Foreskin fibroblast (primary cell): ENCODE measurements at places on chromosomes 2 and 18.
A peak's percentile ranks its signal among the peaks of the same experiment; 100 is the strongest.

- no peak for DNase-seq
Observed at GRCh38 chr2:230144355-230144754, 75.4 kb downstream of the SP110 start.

- DNase-seq: peak; percentile 15
Observed at GRCh38 chr2:26352892-26353291, 6.3 kb upstream of the ADGRF3 start.

- DNase-seq: no peak
Observed at GRCh38 chr18:48637081-48637990, 98.5 kb downstream of the CTIF start.

DNA sequence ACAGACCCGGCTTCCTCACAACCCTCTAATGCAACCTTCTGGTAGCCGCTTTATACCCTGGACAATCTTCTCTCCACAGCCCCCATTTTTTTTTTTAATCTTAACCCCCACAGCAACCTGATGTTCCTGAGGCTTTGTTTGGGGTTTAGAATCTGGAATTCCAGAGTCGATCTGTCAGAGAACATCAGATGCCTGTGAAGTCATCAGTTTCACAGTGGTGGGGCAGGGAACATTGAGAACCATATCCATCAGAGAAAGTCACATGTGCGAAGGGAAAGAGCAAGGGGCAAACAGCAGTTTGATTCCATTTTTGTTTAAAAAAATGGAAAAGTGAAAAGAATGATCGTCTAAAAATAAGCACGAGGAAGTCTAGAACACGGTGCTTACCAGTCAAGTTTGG is 20.6 kb downstream of the NPAS2 start:
- DNase-seq: no peak

- no peak for DNase-seq
Observed at GRCh38 chr2:216606551-216607276, 26.5 kb upstream of the IGFBP2 start.

DNA sequence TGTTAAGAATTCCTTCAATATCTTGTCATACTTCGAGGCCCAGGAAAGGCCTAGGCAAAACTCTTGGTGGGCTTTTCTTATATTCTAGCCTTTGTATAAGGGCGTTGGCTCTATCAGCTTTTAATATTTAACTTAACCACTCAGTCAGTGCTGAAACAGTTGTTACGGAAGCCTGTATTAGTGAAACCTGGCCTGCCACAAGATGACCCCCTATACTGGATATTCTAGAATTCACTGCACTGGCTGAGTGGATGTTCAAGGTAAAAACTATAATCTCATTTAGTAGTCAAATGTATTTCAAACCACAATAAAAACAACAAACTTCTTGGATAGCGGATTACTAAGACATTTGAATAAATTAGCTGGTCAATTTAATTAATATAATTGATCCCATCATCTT is 91.7 kb upstream of the HNMT start:
- no peak for DNase-seq

DNA sequence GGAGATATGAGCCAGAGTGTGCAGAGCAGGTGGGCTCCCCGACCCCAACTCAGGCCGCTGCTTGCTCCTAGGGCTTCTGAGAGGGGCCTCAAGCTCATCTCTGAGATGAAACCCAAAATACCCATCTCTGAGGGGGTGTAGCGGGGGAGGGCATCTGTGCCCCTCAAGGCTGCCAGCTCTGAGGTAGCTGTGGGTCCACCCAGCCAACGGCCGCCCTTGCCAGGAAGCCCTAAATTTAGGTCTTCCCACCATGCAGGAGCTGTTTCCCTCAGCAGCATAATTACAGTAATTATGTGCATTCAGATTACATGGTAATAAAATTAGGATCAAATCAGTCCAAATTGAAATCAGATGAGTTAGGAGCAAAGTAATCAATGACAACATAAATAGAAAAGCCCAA is 97.8 kb upstream of the MCFD2 start:
- no peak for DNase-seq

DNA sequence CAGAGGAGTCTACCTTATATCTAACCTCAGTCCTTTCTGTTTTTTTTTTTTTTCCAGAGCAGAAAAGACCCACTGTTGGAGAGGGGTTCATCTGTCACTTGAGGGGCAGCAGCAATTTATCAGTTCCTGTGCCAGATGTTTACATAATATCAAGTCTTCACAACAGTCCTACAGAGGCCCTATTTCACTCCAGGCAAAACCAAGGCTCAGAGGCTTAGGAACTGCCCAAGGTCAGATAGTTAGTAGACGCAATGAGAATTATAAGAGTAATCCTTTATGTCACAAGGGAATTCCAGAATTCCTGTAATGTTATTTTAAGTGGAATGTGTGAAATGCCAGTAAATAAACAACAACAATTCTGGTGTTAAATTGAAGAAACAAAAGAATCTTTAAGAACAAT is 696.1 kb downstream of the NRXN1 start:
- no peak for DNase-seq

DNA sequence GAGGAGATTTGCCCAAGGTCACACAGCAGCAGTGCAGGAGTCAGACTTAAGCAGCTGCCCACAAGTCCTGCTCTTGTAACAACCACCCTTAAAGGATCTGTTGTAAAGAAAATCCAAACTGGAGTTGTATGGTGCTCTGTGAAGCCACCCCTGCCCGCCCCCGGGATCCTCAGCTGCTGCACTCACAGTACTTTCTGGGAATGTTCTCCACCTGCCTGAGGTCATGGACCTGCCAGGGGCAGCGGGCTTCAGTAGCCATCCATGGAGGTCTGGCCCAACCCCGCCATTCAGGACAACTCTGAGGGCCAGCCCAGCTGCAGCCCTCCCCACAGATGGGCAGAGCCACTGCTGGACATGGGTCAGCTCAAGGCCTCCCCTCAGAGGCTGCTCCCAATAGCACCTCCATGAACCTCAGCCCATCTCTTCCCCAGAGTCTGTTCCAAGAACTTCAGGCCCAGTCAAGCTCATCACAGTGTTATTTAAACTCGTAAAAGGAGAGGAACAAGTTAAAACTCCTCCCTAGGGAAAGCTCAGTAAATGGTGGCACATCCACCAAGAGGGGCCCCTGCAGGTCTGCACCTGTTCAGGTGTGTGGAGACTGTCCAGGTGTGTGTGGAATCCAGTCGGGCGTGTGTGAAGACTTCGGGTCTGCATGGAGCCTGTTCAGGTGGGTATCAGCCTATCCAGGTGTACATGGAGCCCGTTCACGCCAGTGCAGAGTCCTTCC is 39.4 kb upstream of the GPC1 start:
- no peak for DNase-seq

DNA sequence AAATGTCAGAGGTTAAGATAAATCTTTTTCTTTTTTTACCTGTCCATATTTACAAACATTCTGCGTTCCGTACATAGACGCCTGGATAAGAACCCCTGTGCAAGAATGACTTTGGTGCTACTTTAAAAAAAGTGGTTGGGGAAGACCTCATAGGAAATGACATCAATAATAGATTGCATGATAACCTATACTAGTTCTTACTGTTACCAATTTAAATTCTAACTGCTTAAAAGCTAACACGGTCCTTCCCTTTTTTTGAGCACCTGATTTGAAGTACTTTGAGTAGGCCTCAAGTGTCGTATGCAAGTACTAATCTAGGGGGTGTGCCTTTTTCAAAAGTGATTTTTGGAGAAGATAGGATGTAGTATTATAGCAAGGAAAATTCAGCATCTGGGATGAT is 2.1 kb downstream of the SLC39A10 start:
- no peak for DNase-seq

GRCh38 chr2:8563814-8564474 is 117.9 kb upstream of the ID2 start:
- DNase-seq: no peak

DNA sequence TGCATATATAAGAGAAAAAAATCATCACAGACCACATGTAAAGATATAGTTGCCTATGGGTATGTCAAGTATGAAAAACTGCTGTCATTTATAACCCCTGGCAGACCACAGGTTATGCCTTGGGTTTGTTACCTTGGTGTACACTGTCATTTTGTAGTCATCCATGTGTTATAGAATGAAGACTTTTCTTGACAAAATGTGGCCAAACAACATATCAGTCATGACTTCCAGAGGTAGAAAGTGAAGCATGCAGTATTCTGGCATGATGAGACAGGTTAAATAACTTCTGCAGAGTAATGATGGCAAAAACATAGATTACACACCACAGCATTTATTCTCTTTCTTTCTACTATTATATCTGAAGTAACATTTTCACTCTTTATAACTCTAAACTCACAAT is 74.9 kb upstream of the NEUROD1 start:
- DNase-seq: no peak

DNA sequence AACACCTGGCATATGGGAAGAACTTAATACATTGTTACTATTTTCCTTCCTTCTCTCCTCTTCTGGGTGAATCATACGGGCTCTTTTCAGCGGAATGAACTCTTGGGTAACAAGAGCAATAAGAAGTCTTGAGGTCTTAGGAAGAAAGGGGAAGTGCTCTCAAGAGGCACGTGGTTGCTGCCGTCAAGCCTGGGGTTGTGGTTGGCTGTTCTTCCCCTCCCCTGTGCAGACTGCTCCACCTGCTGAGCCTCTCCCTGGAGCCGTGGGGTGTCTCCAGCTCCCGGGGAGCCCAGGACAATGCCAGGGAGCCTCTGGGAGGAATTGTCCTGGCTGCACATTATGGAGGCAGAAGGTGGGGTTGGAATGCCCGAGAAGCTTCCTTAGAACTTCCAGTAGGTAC is 19.4 kb downstream of the TOGARAM2 start:
- no peak for DNase-seq

DNA sequence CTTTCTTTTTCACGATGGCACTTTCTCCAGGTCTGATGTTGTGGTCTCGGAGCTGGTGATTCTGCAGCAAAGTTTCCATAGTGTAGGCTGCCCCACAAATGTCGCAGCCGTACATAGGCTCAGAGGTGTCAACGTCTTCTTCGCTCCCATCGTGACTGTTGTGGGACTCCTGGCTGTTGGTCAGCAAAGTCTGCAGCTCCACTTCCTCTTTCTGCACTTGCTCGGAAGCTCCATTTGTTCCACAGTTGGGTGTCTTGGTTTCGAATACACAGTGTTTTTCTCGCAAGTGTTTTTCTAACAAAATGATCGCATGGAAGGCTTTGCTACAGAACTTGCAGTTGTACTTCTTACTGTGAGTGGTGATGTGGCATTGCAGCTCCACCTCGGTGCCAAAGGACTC is 126.8 kb downstream of the ZNF521 start:
- no peak for DNase-seq

DNA sequence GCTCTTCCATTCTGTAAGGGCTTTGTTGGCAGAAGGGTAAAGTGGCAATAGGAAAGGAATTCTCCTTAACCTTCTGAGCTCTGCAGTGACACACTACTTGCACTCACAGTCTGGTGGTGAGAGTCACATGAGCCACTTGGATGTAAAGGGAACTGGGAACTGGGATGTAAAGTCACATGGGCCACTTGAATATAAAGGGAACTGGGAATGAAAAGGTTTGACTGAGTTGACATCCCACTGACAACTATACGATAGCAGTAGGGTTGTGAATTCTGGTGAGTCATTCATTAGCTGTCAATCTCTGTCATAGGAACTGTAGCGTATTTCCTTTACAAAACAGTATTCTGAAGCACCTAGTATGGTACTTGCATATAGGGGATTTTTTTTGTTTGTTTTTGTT is 5.5 kb downstream of the RPE start:
- no peak for DNase-seq

- DNase-seq: peak; percentile 1
Observed at GRCh38 chr2:143125717-143126116, 3.5 kb upstream of the ARHGAP15 start.

DNA sequence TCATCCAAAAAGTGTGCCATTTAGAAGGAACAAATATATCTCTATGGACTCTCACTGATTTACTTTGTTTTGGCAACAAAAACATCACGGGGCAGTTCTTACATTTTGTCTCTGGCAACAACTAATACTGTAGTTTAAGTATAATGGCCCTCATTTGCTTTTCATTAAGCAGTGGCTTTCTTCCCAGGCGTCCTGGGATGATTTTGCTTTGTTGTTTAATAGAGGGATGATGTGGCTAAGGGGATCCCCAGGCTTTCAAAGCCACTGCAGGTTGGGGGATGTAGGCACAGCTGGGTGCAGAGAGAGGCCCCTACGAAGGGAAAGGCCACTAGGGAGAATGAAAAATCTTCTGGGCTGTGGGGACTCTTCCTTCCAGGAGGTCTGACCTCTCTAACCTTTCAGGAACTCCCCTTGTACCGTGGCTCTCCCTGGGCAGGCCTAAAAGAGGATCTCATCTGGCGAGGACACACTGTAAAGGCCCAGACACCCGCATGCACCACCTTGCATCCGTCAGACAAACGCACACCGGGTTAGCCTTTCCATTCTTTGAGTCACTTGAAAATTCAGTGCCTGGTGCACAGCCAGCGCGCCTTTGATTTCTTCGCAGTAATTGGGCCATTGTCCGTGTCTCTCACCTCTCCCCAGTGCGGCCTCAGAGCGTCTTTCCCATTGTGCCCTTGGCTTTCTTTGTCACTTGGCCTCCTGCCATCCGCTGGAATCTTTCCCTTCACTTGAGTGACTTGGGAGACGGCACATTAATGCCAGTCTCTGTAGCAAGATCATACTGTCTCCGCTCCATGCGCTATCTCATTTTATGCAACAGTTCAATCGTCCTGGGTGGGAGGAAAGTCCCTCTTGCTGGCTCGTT is 40.3 kb upstream of the AFF3 start:
- peak; percentile 23 for DNase-seq

- DNase-seq: no peak
Observed at GRCh38 chr2:239918749-239919148, 106.4 kb downstream of the NDUFA10 start.

DNA sequence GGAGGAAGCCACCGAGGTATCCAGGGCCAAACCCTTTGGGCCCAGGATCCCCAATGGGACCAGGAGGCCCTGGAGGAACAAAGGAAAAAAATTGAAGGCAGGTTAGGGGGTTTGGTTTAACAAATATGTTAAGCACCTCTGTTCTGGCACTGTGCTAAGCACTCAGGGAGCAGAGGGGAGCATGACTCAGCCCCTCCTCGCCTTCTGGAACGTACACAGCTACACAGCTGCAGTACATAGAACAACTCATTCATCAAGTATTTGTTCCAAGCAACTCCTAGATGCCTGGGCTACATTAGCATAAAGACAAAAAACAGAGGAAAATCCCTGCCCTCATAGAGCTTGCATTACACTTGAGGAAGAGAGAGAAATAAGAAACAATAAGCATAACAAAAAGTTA is 153.6 kb downstream of the COL4A4 start:
- DNase-seq: peak; percentile 75

- peak; percentile 30 for DNase-seq
Observed at GRCh38 chr2:164671664-164672396, 50.5 kb upstream of the GRB14 start.

GRCh38 chr18:75467281-75467795 is 39.8 kb upstream of the SMIM21 start:
- DNase-seq: no peak

DNA sequence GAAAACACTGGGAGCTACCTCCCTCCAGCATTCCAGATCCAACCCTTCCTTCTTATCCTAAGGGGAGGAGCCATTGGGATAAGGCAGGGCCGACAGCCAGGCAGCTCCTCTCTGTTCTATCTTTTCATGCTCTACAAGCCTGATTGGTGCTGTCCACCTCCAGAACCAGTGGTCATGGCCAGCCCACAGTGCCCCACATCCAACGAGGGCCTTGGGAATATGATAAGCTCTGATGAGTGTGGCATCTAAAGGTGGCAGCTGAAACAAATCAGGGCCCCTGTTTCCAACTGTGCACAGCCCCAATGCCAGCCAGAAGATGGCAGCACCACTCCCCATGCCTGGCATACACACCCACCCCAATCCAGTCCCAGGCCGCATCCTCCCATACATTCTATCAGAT is 329.3 kb downstream of the C1D start:
- no peak for DNase-seq

- DNase-seq: no peak
Observed at GRCh38 chr2:239787538-239788050, 237.5 kb downstream of the NDUFA10 start.
